Effector memory CD8-positive, alpha-beta T cell (primary cell): ENCODE measurements at places on chromosomes 3 and 15.
A peak's percentile ranks its signal among the peaks of the same experiment; 100 is the strongest.

GRCh38 chr3:16051691-16052090 lies 122.8 kb upstream of the GALNT15 start:
- peaks cover 2% of the 10 kb centered on the region for H3K4me1 ChIP-seq
- no peak overlapping the region for H3K4me3 ChIP-seq
- H3K36me3 ChIP-seq = no peaks in the 10 kb centered on the region
- H3K27ac ChIP-seq = no peak overlapping the region

GRCh38 chr15:36782681-36783080 lies 203.3 kb downstream of the CDIN1 start:
- H3K27ac ChIP-seq = no peak overlapping the region
- no peaks in the 10 kb centered on the region for H3K27me3 ChIP-seq
- H3K36me3 ChIP-seq = peaks cover under 1% of the 10 kb centered on the region
- H3K4me1 ChIP-seq = peaks cover 12% of the 10 kb centered on the region

DNA sequence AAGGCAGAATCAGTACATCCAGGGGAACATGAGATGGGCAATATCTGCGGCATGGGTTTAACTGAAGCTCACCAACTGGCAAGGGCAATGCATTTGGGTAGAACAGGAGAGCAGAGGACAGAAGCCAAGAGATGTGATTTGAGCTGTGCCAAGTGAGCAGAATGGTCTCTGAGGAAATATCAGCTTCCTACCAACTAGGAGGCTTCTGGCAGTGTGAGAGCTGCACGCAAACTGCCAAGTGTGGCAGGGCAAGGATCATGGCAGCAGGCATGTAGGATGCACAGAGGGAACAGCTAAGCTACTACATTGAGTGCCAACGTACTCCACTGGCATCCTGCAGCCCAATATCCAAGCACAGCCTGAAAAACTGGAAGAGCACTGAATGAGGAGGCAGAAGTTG lies 1036.5 kb downstream of the TUSC7 start:
- no peak overlapping the region for H3K4me3 ChIP-seq
- H3K36me3 ChIP-seq = no peaks in the 10 kb centered on the region
- no peaks in the 10 kb centered on the region for H3K27me3 ChIP-seq
- DNase-seq = no peak

DNA sequence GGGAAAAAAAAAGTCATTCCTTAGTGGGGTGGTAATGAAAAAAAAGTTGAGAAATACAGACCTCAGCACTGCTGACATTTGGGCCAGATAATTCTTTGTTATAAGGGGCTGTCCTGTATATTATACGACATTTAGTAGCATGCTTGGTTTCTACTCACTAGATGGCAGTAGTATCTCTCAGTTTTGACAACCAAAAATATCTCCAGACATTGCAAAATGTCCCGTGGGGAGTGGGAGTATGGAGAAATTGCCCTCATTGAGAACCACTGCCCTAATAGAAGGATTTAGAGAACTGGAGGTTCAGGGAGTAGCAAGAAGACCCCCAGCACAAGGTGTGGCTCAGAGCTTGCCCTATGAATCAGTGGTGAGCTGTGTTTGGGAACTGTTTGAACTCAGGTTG lies 28.6 kb upstream of the TEX264 start:
- no peaks in the 10 kb centered on the region for H3K27me3 ChIP-seq
- no peak for DNase-seq
- H3K4me1 ChIP-seq = no peaks in the 10 kb centered on the region
- H3K4me3 ChIP-seq = no peak overlapping the region
- no peak overlapping the region for H3K27ac ChIP-seq

DNA sequence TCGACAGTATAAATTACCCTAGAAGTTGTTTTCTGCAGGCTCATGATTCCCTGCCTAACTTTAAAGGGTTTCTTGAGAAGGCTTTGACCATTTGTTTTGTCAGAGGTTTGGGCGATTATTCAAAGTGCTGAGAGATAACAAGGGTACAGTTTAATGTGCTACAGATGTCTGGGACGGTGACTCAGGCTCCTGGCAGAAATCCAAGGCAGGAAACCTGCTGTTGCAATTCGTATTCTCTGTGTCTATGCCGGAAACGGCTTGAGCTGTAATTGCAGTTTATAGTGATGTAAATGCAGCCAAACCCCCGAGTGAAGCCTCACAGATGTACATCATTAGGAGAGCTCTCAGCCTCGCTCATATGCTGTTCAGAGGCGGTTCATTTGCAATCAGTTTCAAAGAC lies 65.6 kb downstream of the SYNPR start:
- H3K4me3 ChIP-seq = no peak overlapping the region
- H3K4me1 ChIP-seq = no peaks in the 10 kb centered on the region
- no peaks in the 10 kb centered on the region for H3K27me3 ChIP-seq
- H3K36me3 ChIP-seq = no peaks in the 10 kb centered on the region
- H3K27ac ChIP-seq = no peak overlapping the region

- no peak overlapping the region for H3K27ac ChIP-seq
- DNase-seq = no peak
- H3K27me3 ChIP-seq = peaks cover 43% of the 10 kb centered on the region
- no peaks in the 10 kb centered on the region for H3K36me3 ChIP-seq
- peaks cover 2% of the 10 kb centered on the region for H3K4me1 ChIP-seq
Measured at GRCh38 chr3:127083778-127084397, 101.0 kb downstream of the PLXNA1 start.

GRCh38 chr3:26558257-26558656 lies 64.3 kb upstream of the LRRC3B start:
- H3K36me3 ChIP-seq = no peaks in the 10 kb centered on the region
- no peaks in the 10 kb centered on the region for H3K4me1 ChIP-seq
- H3K27ac ChIP-seq = no peak overlapping the region
- no peaks in the 10 kb centered on the region for H3K27me3 ChIP-seq
- no peak overlapping the region for H3K4me3 ChIP-seq

GRCh38 chr15:56307180-56307579 lies 58.0 kb upstream of the TEX9 start:
- H3K4me3 ChIP-seq = no peak overlapping the region
- no peak overlapping the region for H3K27ac ChIP-seq
- H3K4me1 ChIP-seq = no peaks in the 10 kb centered on the region
- DNase-seq = no peak
- no peaks in the 10 kb centered on the region for H3K27me3 ChIP-seq

- H3K27me3 ChIP-seq = no peaks in the 10 kb centered on the region
- no peak overlapping the region for H3K27ac ChIP-seq
- H3K36me3 ChIP-seq = no peaks in the 10 kb centered on the region
Measured at GRCh38 chr3:54764911-54765310, 162.9 kb downstream of the LRTM1 start.

GRCh38 chr3:126880901-126881300 lies 102.0 kb upstream of the PLXNA1 start:
- no peak overlapping the region for H3K27ac ChIP-seq
- DNase-seq = no peak
- no peaks in the 10 kb centered on the region for H3K36me3 ChIP-seq

GRCh38 chr3:122940628-122941086 lies 86.9 kb downstream of the SEMA5B start:
- peak overlapping the region; percentile 37 for H3K4me3 ChIP-seq
- no peak overlapping the region for H3K27ac ChIP-seq
- DNase-seq = no peak
- H3K4me1 ChIP-seq = peaks cover 12% of the 10 kb centered on the region
- peaks cover 43% of the 10 kb centered on the region for H3K27me3 ChIP-seq
- no peaks in the 10 kb centered on the region for H3K36me3 ChIP-seq

DNA sequence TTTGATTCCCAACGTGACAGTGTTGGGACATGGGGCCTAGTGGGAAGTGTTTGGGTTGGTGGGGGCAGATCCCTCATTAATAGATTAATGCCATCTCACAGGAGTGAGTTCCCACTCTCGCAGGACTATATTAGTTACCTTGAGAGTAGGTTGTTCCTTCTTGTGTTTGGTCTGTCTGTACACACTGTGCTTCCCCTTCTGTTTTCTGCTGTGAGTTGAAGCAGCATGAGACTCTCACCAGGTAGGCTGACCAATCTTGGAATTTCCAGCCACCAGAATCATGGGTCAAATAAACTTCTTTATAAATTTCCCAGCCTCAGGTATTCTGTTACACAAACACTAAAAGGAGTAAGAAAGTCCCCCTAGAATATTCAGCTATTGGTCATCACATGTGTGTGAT lies 145.4 kb downstream of the ERC2 start:
- no peak overlapping the region for H3K27ac ChIP-seq
- no peak for DNase-seq
- H3K4me1 ChIP-seq = no peaks in the 10 kb centered on the region
- no peaks in the 10 kb centered on the region for H3K36me3 ChIP-seq

- H3K36me3 ChIP-seq = no peaks in the 10 kb centered on the region
- no peak for DNase-seq
Measured at GRCh38 chr3:20914310-20914709, 728.3 kb upstream of the SGO1 start.

DNA sequence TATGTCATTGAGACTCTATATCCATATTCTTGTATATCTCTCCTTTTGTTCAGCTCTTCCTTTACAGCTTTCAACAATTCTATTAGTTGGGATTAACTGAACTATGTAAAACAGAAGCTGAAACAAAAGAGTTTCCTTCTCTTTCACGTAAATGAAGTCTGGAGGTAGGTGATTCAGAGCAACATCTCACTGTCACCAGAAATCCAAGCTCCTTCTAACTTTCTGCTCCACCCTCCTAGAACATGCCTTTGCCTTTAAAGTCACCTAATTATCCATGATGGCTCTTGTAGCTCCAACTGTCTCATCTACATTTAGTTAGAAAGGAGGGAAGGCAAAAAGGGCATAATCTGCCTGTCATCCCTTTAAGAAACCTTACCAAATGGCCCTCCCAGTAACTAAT lies 458.2 kb upstream of the MDFIC2 start:
- H3K4me3 ChIP-seq = no peak overlapping the region
- H3K36me3 ChIP-seq = no peaks in the 10 kb centered on the region
- DNase-seq = no peak
- no peaks in the 10 kb centered on the region for H3K4me1 ChIP-seq

DNA sequence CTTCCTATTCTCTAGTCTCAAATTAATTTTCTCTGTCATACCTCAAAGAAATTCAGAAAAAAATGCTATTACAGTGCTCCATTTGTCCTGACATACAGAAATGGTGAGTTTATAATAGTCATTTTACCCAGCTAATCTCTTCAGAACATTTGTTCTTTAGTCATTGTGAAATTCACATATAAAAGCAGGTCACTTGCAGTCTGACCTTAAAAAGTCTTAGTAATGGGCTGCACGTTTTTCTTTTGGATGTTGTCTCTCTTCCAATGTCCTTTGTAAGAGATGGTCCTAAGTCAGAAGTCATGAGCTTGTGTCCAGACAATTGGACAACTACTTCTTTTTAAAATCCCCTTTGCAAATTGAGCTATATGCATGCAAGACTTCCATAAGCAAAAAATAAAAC lies 17.0 kb upstream of the IL1RAP start:
- no peak overlapping the region for H3K4me3 ChIP-seq
- no peaks in the 10 kb centered on the region for H3K36me3 ChIP-seq
- H3K27ac ChIP-seq = no peak overlapping the region
- peaks cover 50% of the 10 kb centered on the region for H3K27me3 ChIP-seq
- no peaks in the 10 kb centered on the region for H3K4me1 ChIP-seq

DNA sequence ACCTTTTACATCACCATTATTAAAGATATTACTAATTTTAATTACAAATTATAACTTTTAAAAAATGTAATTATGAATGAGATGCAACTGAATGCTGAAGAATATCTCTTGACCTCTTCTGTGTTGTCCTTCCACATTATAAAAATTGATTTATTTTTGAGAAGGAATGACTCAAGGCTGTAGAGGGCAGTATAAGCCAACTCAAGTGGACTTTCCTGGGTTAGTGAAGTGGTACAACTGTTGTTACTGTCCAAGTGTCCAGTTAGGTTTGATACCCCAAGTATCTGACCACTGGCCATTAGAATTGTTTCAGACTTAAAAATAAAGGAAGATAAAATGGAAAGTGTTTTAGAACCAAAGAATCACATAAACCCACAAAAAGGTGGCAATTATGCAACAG lies 51.9 kb downstream of the BBX start:
- H3K36me3 ChIP-seq = peaks cover 3% of the 10 kb centered on the region
- H3K4me1 ChIP-seq = peaks cover 25% of the 10 kb centered on the region
- H3K27ac ChIP-seq = peak overlapping the region; percentile 8
- no peak for DNase-seq
- H3K27me3 ChIP-seq = no peaks in the 10 kb centered on the region

GRCh38 chr15:51798281-51798680 lies 31.2 kb upstream of the TMOD3 start:
- H3K36me3 ChIP-seq = peaks cover 25% of the 10 kb centered on the region
- no peaks in the 10 kb centered on the region for H3K27me3 ChIP-seq
- no peak for DNase-seq
